NCI-H187 (cell line): ENCODE measurements at places on chromosomes 5 and 9.

GRCh38 chr9:109206670-109207069, 39.6 kb upstream of the FRRS1L start:
- DNase-seq, result no peak

- DNase-seq, result no peak
Observed at GRCh38 chr9:133737071-133737773, 930 bp downstream of the SARDH start.

DNA sequence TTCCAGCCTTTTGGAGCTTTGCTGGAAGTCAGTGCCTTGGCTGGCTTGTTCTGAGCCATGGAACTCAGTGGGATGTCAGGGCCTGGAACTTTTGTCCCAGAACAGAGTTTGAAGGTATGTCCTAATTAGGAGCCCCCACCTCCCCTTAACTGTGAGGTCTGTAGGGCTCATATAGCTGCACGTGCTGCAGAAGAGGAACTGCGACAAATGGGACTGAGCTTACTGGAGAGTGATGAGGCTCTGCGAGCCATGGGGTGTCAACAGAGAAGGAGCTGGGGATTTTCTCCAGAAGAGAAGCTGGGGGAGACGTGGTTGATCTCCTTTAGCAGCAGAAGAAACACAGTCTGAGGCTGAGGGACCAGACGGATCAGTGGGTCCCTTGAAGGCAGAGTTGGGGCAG, 10.9 kb downstream of the TMEM8B start:
- no peak for DNase-seq

GRCh38 chr9:9912459-9912858, 700.3 kb downstream of the PTPRD start:
- no peak for DNase-seq

- no peak for DNase-seq
Observed at GRCh38 chr5:130541617-130542221, 623.3 kb downstream of the HINT1 start.

DNA sequence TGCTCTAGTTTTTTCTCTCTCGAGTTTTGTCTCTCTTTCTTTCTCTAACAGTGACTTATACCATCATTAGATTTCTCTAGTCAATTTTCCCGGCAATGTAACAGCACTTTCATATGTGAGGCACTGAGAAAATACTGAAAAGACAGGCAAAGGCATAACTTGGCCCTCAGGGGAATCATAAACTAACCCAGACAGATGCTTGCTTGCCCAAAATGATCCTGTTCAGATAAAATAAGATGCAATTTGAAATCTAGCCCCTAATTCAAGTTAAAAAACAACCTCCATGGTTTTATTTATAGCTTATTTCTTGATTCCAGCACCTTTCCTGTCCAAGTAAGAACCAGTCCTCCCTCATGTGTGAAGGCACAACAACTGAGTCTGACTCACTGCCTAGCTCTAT, 294.6 kb downstream of the GAS1 start:
- DNase-seq, result no peak

- no peak for DNase-seq
Observed at GRCh38 chr9:87796196-87796595, 70.3 kb downstream of the CTSL start.

GRCh38 chr5:35887321-35888100, 30.8 kb downstream of the IL7R start:
- no peak for DNase-seq

- no peak for DNase-seq
Observed at GRCh38 chr9:4674783-4675182, 4.6 kb upstream of the CDC37L1 start.

- no peak for DNase-seq
Observed at GRCh38 chr9:84950879-84951811, 281.6 kb downstream of the NTRK2 start.

DNA sequence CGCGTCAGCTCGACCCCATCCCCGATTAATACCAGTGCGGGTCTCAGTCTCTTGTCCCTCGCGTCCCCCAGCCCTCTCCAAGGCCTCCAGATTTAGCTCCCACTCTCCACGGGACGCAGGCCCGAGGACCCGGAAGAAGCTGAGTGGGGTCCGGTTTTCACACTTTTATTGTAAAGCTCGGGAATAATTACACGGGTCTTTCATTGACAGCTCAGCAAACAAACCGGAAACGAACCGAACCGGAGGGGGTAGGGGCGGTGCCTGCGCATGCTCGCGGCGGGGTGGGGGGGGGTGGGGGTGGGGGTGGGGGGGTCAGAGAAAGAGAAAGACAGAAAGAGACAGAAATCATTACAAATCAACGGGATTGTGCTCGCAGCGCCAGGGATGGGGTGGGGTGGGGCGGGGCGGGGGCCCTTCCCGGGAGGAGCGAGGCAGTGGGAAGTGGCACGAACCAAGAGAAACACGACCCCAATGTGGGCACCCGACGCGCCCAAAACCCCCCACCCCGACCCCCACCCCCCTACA, 27.9 kb downstream of the PCDH1 start:
- DNase-seq, result no peak

GRCh38 chr5:78803353-78803752, 154.8 kb upstream of the LHFPL2 start:
- DNase-seq, result no peak

- no peak for DNase-seq
Observed at GRCh38 chr5:56588636-56589480, 226.5 kb upstream of the MAP3K1 start.

DNA sequence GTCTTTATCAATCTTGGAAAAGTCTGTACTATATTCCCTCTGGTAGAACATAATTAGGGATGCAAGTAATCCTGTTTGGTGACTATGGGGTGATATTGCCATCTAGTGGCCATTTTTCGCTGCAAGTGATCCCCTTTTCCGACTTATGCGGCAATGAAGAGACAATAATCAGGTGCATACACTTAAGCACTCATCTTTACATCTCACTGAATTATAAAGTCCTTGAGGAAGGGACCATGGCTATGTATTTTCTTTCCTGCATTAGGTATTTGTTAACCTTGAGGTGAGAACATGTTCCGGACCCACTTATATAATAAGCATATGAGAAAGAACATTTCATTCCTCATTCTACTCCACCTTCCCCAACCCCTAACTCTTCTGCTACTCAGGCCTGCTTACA, 19.6 kb upstream of the LIX1 start:
- peak; percentile 34 for DNase-seq

DNA sequence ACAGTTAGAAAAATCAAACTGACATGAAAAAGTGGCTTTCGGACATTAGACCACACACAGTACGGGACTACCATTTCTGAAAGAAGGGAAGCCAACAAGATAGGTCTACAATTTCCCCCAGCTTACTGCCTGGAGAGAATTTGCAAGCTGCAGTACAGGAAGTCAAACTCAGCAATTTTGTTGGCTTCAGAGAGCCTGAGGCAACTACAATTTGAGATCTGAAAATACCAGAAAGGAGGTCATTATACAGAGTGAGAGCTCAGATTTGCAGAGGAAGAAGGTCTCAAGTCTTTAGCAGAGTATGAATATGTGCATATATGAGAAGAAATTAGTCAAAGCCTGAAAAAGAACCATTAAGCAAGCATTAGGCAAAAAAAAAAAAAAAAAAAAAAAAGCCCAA, 83.0 kb downstream of the OXCT1 start:
- no peak for DNase-seq

- no peak for DNase-seq
Observed at GRCh38 chr9:136565086-136565714, 19.4 kb upstream of the NOTCH1 start.

- DNase-seq, result no peak
Observed at GRCh38 chr5:89071101-89071940, 188.3 kb upstream of the MEF2C start.

DNA sequence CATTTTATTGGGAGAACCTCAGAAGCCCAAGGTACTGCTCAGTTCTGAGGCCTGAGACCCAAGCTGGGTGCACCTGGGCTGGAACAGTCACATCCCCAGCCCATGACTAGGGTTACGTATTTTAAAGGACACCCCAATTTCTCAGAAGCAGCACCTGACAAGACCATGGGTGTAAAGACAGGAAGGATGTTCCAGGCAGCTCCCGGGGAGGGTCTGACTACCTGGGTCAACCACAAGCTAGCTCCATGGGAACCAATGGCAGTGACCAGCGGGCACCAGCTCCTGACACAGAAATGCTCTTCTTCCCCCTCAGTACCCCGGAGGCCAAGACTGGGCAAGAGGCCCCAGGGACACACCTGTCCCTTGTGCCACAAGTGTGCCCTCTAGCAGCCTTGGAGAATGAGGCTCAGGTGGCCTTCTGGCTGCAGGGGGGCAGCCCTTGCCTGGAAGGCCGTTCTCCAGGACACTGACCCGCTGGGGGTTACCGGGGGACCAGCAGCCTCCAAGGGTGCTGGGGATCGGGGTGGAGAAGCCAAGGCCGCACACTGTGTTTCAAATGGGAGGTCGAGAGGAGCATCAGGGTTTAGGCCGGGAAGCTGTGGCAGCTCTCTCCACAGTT, 52.6 kb downstream of the IPPK start:
- no peak for DNase-seq

GRCh38 chr5:74337254-74337983, 303.1 kb downstream of the ENC1 start:
- no peak for DNase-seq

DNA sequence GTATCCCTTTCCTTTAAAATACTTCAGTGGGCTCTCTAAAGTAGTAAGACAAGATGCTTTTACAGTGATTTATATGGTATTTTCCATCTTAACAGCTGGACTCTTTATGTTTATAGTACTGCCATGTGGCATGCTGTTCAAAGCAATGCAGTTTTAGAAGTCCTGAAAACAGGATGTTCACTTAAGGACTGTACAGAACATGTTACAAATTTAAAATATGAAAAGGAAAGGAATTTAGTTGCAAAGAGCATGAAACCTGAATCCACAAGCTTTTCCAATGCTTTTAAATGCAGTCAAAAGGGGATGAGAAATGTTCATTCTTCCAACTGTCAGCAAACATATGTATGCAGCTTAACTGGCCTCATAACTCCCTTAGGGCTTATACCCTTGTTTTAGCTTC, 580.2 kb downstream of the EFNA5 start:
- no peak for DNase-seq

- no peak for DNase-seq
Observed at GRCh38 chr5:132184588-132184987, 43.1 kb downstream of the P4HA2 start.

DNA sequence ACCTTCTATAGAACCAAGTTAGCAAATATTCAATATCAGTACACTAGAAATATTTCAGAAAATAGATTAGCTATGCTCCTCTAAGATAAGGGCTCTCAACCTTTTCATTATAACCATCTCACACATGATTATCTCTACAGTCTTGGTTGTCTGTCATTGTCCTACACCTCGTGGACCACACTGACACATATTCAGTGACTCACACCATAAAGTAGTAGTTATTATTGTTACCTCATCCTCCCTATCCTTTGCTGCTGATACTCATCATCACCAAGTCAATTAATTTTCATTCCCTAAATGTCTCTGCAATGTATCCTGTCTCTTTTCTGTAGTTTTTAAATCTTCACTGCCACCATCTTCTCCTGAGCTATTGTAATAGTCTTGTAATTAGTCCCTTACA, 1309.2 kb upstream of the C9orf72 start:
- DNase-seq, result no peak

DNA sequence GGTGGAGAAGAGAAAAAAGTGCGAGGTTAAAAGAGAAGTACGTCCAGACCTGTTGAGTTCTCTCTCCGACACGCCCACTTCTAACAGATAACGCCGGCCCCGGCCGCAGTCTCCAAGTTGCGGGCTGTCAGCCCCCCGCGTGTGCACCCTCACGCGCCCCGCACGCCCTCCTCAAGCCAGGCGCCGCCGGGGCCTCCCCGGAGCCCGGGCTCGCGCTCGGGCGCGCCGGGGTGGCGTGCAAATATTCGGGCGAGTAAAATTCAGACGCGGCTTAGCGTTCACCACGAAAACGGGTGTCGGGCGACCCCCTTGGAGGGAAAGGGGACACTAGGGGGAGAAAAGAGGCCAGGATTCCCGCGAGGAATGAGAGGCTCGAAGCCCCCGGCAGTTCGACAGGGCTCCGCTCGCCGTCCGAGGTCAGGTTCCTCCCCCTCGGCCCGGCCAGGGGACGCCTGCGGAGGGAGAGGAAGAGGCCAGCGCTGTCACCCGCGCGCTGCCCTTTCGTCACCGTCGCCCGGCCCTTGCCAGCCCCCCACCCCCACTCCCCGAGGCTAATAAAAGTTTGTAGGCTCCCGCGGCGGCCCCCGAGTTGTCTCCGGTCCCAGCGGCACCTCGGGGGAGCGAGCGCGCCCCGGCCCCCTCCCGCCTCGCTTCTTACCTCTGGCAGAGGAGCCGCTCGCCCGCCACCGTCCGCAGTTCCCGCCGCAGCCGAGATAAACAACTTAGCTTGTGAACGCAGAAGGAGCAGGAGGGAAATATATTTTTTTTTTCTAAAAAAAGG, 743 bp downstream of the NR3C1 start:
- DNase-seq, result no peak

DNA sequence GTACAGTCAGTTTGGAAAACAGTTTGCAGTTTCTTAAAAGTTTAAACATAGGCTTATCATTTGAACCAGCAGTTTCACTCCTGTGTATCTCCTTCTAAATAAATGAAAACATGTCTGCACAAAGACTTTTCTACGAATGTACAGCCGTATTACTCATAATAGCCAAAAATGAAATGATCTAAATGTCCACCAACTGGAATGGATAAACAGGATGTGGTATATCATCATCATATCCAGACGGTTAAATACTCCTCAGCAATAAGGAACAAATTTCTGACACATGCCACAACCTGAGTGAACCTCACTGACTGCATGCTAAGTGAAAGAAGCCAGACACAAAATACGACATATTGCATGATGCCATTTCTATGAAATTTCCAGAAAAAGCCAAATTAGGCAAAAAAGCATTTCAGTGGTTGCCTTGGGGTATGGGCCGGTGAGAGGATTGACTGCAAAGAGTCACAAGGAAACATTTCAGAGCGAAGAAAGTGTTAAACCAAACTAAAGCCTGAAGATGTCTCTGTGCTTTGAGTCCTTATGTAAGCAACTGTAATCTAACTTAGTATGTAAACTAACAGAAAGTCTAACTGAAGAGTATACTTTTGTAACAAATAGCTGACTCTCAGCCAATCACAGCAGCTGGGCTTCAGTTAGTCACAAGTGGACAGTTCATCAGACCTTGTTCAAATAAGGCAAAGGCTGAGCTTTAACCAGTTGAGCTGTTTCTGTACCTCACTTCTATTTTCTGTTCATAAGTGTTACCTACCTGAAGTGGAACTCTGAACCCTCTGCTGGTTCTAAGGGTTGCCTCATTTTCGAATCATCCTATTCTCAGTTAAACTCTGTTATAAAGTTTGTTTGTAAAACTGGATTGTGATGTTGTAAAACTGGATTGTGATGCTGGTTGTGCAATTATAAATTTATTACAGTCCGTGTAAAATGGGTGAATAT, 65.2 kb downstream of the TRIO start:
- DNase-seq, result no peak
